ENCODE measurements at places on chromosomes 7 and 10.

- no peak for DNase-seq
Observed at GRCh38 chr7:135971366-135971725, 5.8 kb downstream of the MTPN start.

GRCh38 chr7:104843198-104843597 lies 170.8 kb upstream of the KMT2E start:
- no peak for DNase-seq

- no peak for DNase-seq
Observed at GRCh38 chr10:104447331-104447730, 93.7 kb downstream of the CFAP58 start.

DNA sequence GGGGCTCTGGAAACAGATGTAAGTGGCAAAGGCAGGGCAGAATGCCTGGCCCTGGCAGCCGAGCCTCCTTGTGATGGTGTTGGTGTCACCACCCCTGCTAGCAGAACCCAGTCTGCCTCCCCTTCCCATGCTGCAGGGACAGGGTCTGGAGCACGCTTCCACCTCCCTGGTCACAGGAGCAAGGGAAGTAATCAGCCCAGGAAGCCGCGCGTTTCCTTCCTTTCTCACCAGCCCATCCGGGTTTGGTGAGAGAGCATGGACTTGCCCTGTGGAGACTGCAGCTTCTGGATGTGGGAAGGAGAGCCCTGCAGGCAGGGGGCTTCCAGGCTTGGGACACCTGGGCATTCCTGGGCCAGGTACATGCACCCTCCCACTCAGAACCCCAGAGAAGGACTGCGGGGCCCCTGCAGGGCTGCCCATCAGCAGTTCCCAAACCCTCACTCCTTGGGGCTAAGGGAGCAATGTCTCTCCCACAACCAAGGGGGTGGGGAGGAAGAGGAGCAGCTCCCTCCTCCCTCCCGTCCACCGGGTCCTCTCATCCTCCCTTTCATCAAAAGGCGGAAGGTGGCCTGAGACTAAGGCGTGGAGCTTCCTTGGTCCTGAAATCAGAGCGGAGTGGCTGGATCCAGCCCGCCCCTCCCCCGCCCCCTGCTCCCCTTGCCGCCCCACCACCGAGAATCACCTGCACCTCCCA lies 1.8 kb downstream of the MMRN2 start:
- no peak for DNase-seq

Data from NCI-H146 (cell line).